ENCODE measurements at places on chromosomes 13 and 19.

DNA sequence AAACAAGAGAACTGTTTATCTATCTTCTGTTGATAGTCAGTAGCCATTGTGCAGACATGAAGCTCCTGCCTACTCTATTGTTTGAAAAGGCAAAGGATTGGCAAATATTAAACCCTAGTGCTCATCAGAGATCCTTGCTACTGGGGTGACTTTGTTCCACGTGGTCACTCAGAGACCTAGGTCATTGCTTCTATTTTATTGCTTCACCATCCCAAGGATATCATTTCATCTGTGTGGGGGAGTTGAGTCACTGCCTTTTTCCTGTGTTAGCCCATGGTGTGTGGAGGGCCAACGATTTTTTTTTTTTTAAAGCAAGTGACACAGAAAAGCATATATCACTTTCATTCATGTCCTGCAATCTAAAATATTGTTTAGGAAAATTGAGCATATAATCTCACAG is 254.1 kb upstream of the RXFP2 start:
- DNase-seq: no peak

GRCh38 chr13:21717817-21718216 is 46.9 kb downstream of the FGF9 start:
- no peak for DNase-seq

- no peak for DNase-seq
Observed at GRCh38 chr19:55145232-55145631, 3.8 kb downstream of the TNNT1 start.

DNA sequence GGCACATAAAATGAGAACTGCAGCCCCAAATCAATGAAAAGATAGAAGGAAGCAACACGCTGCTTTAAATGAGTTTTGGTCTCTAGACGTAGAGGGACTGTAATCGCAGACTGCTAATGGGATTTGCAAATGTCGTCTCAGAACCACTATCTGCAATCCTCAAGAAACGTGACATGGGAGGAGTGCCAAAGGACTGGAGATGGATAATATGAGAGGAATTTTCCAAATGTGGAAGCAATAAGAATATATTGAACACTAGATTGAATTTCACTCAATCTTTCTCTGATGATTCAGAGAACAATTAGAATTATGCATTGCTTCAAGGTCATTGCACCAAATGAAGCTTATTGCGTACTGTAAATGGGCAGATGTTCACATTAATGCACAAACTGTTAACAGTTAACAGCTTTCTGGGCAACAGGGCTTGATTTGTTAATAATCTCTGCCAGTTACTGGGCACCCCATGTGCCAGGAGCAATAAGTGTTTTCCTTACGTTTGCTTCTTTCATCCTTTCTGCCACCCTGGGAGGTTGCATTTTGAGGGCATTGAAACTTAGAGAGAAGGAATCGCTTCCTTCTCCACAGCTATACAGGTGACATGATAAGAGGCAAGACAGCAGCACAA is 62.8 kb upstream of the WASF3 start:
- no peak for DNase-seq

DNA sequence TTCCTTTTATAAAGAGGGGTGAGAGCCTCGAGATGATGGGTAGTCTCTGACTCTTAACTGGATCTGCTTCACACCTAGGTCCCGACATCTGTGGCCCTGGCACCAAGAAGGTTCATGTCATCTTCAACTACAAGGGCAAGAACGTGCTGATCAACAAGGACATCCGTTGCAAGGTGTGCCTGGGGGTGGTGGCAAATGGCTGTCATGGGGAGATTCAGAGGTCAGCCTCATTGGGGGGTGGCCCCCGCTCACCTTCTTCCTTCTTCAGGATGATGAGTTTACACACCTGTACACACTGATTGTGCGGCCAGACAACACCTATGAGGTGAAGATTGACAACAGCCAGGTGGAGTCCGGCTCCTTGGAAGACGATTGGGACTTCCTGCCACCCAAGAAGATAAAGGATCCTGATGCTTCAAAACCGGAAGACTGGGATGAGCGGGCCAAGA is 1.6 kb downstream of the CALR start:
- no peak for DNase-seq

DNA sequence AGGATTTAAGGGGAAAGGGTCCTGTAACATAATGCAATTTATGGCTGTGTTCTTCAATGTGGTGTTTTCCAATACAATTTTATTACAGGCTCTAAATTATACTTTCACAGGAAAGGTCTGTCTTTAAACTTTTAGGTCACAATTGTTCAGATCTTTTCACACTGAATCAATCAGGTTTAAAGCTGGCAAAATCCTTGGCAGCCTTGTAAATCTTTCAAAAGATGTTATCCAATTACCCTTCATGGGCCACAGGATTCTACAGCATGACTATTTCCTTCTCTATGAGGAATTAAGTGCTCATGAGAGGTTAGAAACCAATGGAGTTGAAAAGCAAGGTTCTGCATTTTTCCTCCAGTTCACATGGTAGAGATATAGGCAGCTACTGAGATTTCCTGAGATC is 211.5 kb upstream of the MIR17HG start:
- no peak for DNase-seq

DNA sequence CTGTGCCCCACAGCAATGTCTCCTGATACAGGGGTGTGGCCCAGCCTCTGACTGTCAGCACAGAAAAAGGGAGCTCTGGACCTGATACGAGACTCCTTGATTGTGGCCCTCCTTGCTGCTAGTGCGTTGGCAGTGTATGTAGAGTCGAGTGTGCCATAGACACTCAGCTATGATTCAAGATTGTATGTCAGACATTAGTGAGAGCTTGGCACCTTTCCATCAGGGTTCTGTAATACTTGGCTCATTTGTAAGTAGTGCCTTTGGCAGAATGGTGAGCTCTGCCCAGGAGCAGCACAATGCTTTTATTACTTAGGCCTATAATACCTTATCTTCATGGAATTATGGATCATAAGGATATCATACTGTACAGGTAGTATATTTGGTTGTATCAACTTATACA is 83.4 kb downstream of the ATP8A2 start:
- no peak for DNase-seq

- DNase-seq: no peak
Observed at GRCh38 chr19:8526345-8527091, 12.6 kb upstream of the ZNF414 start.
